ENCODE measurements at places on chromosomes 5 and 9. TPM values are rescaled to one million over a fixed set of nuclear protein-coding genes. Genes with fewer than 3 reads are reported as not detected.

Gene ENTREP1
- 0.13 TPM for total RNA-seq

Gene IL3
- total RNA-seq = not detected

Gene SMIM33
- total RNA-seq = not detected

Gene LRRC14B
- total RNA-seq = not detected

Gene FOXD4L4
- total RNA-seq = 0.26 TPM

Gene LCN1
- total RNA-seq = not detected

Gene SUSD3
- not detected for total RNA-seq

Gene PAPPA
- 21.9 TPM for total RNA-seq

Gene SPAAR
- 0.12 TPM for total RNA-seq

Gene PCAT7
- not detected for total RNA-seq

Gene CARTPT
- total RNA-seq = not detected

Gene RELL2
- 1.5 TPM for total RNA-seq

Gene TRPM3
- total RNA-seq = 10.9 TPM

Gene FOXE1
- total RNA-seq = not detected

Gene LMAN2
- 430 TPM for total RNA-seq

Gene ADGRD2
- not detected for total RNA-seq

Gene FOXD4
- total RNA-seq = 0.06 TPM

Gene PTGR1
- total RNA-seq = 62.7 TPM

Gene RIGI
- 8.6 TPM for total RNA-seq

Gene SLC36A3
- not detected for total RNA-seq

Gene DBH
- not detected for total RNA-seq

Gene BTNL8
- total RNA-seq = not detected

Gene MGAT4B
- total RNA-seq = 210 TPM

Gene C9orf152
- total RNA-seq = not detected
